ENCODE measurements at places on chromosomes 3 and 15.
A peak's percentile ranks its signal among the peaks of the same experiment; 100 is the strongest.

GRCh38 chr3:48352546-48352945, 19.1 kb upstream of the SPINK8 start:
- no peak for DNase-seq

- no peak for DNase-seq
Measured at GRCh38 chr3:122533480-122533879, 18.7 kb upstream of the KPNA1 start.

DNA sequence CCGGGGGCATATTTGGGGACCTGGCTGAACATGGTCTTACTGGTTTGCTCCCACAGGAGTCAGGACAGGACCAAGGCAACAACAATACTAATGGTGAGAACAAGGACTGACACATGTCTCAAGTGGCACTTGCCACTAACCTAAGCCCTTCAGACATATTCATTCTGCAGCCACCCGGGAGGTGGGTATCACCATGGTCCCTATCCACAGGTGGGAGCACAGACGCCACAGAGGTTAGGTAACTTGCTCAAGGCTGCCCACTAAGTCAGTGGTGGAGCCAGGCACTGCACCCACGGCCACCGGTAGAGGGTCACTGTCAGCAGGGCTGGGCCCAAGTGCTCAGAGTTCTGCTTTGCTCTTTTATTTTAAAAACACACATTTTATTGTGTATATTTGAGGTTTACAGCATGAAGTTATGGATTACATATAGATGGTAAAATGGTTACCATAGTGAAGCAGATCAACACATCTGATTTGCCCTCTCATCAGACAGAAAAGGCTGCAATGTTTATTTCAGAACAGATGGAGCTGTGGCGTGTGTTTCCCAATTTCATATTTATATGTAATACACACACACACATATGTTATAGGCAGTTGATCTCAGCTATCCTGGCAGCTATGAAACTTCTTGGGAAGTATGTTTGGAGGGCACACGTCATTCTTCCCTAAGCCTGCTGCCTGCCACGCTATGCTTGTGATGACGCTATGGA, 30.0 kb upstream of the SLC41A3 start:
- peak; percentile 8 for DNase-seq

- DNase-seq = no peak
Measured at GRCh38 chr15:41801850-41802455, 25.9 kb upstream of the JMJD7 start.

GRCh38 chr15:33119273-33119672, 75.2 kb downstream of the FMN1 start:
- DNase-seq = no peak

- DNase-seq = no peak
Measured at GRCh38 chr3:52238193-52238760, 681 bp downstream of the TWF2 start.

DNA sequence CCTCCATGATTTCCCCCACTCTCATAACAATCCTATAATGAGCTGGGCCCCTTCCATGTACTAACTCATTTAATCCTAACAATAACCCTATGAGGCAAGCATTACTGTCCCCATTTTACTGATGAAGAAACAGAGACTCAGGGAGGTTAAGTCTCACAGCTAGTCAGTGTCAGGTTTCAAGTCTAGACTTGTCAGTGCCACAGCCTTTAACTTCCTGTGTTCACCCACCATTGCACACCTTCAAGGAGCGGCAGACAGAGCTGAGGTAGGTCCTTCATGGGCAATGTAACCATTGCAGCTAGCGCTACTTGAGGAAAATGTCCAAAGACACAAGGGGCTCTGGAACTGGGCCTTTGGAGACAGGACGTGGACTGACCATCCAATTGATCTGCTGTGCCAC, 105.8 kb upstream of the CTNNB1 start:
- DNase-seq = no peak

DNA sequence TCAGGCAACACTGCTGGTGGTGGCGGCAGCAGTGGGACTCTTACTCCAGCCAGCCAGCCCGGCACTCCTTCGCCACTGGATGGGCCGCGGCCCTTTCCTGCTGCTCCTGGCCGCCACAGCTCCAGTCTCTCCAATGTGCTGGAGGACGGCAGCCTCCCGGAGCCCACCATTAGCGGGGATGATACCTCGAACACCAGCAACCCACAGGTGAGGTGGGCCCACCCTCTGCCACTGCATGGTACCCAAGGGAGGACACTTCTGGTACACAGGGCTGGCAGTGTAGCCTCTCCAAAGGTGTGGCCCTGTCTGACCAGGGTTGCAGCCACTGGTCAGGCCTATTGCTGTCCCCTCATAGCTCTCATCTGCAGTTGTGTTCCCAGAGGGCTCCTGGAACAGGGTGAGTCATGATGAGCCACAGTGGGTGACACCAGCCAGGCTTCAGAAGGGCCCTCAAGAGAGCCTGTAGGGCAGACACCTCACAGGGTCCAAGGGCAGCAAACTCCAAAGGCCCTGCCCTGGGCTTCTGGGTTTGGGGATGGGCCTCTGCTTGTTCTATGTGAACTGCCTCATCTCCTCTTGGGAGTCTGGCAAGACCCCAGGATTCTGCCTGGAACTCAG, 20.8 kb downstream of the NBEAL2 start:
- no peak for DNase-seq

GRCh38 chr15:68846851-68847439, 26.2 kb upstream of the ANP32A start:
- no peak for DNase-seq

GRCh38 chr3:49724586-49724985, 835 bp upstream of the GMPPB start:
- DNase-seq = peak; percentile 33

GRCh38 chr3:117045143-117045542, 335.6 kb downstream of the TUSC7 start:
- no peak for DNase-seq

DNA sequence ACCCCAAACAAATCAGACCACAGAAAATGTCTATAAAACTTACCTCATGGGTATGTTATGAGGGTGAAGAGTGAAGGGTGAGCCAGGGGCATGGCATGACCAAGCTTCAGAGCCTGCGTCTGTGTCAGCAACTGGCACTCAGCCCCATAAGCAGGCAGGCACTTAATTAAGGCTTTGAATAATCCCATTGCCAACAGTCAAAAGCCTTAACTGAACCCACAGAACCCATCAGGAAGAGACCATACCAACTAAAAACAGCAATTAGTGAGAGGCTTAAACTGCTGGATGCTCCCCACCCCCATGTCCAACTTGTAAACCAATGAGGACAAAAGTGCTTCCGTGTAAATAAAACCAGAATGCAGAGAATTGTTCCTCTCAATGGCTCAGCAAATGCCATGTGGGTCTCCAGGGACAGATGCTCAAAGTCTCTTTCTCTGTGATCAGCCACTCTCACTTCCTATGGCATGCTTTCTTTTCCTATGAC, 126.0 kb downstream of the MYLK start:
- DNase-seq = no peak

GRCh38 chr3:167084545-167084944, 295.6 kb downstream of the ZBBX start:
- DNase-seq = no peak

GRCh38 chr3:51099794-51100535, 285.1 kb upstream of the MANF start:
- no peak for DNase-seq

- DNase-seq = no peak
Measured at GRCh38 chr3:159151130-159151529, 349.3 kb downstream of the MFSD1 start.

- no peak for DNase-seq
Measured at GRCh38 chr3:51500632-51501131, 867 bp upstream of the DCAF1 start.

- DNase-seq = no peak
Measured at GRCh38 chr3:127684871-127685707, 12.3 kb downstream of the ABTB1 start.

GRCh38 chr3:179801856-179802255, 149.0 kb downstream of the USP13 start:
- DNase-seq = no peak

DNA sequence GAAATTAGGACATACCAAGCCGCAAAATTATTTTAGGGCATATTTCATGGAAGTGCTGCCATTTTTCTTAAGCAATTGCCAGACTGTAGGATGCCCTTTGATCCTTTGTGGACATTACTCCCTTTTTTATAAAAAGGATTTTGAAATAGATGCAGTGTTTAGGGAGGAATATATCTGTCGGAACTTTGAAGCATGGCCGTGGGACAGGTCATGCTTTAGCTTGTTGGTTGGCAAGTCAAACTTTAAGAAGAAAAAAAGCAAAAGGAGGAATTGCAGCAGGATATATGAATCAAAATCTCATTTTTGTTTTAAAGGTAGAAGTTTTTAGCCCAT, 122.1 kb downstream of the MCTP2 start:
- DNase-seq = no peak

- DNase-seq = no peak
Measured at GRCh38 chr15:76460871-76461270, 124.3 kb downstream of the ISL2 start.

- no peak for DNase-seq
Measured at GRCh38 chr3:156812521-156813335, 13.4 kb upstream of the LEKR1 start.

Data from activated CD4-positive, alpha-beta T cell treated with anti-CD3 and anti-CD28 coated beads, Interleukin-2, amount 50 U/mL, for 1 hour (primary cell).